ENCODE measurements at places on chromosomes 2 and 18.

DNA sequence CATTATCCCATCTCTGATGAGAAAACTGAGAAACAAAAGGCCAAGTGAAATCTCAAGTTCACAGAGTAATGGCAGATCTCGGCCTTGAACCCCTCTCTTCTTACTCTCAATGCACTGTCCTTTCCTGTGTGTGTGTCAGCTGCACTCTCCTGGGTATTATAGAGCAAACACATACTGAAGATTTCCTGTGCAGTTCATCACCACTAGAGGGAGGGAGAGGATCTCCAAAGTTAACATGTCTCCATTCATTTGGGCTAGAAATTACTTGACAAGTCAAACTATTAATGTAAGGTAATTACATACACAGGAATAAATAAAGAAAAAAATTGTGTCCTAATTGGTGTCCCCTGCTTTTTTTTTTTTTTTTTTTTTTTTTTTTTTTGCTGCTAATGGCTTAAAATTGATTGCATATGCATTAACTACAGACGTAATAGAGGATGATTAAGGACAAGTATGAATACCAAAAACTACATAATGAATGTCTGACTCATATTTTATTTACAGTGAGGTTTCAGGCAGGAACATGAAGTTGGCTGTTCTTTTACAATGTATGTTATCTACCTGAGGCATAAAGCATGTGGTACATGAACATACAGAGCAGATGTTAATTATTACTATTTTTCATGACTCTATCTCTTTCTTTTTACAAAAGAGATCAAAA, 269.2 kb downstream of the NYAP2 start:
- DNase-seq: no peak

DNA sequence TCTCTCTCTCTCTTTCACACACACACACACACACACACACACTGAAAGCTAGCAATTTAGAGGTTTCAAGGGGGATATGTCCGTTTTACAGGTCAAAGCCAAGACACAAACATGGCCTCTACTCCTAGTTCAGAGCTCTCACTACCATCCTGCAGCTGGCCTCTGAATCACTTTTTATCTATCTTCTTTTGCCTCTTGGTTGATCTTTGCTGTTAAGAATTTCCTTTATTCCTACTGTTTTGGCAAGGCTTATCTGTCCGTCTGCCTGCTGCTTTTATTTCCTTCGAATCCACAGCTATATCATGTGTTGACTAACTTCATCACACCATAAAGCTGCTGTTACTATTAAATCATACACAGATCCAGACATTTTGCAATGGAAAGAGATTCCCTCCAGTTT, 543.0 kb downstream of the PLCL1 start:
- no peak for DNase-seq

DNA sequence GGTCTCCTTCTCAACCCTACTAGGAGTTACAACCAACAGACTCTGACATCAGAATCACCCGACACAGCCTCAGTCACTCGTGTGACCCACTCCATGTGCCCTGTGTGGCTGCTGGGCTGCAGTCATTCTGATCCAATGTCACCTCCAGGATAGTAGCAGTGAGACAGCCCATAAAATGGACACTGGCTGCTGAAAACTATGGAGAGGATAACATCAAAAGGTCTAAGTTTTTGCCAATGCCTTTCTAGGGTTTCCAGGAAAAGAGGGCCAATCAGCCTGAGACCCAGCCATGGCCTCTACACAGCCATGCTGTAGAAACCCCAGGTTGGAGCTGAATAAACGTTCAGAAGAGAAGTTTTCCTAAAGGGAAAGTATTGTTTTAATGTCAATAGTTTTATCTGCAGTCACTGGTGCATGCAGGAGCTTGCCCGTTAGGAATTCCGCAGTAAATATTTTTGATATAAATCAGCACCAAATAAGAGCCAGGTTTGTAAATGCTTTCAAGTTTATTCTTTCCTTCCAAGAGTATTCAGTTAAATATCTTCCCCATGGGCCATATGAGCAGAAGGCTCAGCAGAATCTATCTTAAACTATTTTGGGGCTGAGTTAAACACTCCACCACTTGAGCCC, 92.2 kb upstream of the PID1 start:
- DNase-seq: no peak

GRCh38 chr18:22471546-22472131, 53.9 kb upstream of the CTAGE1 start:
- DNase-seq: no peak

- DNase-seq: no peak
Measured at GRCh38 chr18:48605408-48605845, 66.6 kb downstream of the CTIF start.

- DNase-seq: no peak
Measured at GRCh38 chr2:235845245-235845644, 322.9 kb downstream of the GBX2 start.

- DNase-seq: no peak
Measured at GRCh38 chr2:10939058-10939457, 27.3 kb downstream of the KCNF1 start.

DNA sequence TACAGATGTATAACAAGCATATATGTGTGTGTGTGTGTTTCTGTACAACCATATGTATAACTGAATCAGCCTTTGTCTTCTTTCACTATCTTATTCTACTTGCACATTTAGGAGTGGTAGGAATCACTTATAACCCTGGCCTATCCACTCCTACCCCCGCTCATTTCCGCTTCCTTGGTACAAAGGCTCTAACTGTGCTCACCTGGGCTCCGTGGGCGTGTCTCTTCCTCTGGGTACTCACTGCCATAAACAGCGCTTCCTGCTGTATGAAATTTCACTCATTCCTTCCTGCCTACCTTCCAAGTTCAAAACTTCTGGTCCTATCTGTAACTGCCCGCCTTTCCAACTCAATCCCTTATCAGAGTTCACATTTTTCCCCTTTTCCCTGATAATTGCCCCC, 815.5 kb downstream of the EPHA4 start:
- DNase-seq: no peak

- no peak for DNase-seq
Measured at GRCh38 chr18:49976795-49977560, 163.6 kb upstream of the ACAA2 start.

DNA sequence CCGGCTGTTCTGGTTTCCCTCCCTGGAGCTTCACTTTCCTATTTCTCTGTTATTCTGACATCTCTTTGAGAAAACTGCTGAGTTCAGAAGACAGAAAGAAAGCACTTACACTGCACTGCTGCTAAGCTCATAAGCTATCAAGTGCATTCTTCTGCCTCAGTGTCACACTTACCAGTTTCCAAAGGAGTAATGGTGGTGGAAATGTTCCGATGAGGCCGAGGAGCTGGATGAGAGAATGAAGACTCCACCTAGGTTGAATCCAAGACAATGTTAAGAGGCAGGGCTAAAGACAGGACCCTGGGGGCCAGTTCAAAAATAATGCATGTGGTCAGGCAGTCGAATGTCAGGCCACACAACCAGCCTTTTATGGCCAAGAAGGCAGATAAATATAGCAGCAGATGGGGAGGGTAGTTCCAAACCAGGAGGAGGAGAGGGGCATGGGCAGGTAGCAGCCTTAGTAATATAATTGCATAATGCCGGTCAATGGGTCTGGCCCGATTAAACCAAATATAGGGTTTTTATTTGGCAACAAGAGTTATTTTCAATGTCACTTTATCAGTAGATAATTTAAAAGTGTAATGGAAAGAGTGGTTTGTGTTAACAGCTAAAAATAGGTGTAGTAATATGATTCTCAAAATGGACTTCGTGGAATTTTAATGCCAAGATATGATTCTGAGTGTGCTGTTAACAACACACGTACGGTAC, at the start of gene MYOM1:
TSS of gene MYOM1 (minus strand) at position 338 of the 705 bp plus-strand sequence. CDS start 4,745 bp downstream, outside the sequence.
- DNase-seq: no peak

DNA sequence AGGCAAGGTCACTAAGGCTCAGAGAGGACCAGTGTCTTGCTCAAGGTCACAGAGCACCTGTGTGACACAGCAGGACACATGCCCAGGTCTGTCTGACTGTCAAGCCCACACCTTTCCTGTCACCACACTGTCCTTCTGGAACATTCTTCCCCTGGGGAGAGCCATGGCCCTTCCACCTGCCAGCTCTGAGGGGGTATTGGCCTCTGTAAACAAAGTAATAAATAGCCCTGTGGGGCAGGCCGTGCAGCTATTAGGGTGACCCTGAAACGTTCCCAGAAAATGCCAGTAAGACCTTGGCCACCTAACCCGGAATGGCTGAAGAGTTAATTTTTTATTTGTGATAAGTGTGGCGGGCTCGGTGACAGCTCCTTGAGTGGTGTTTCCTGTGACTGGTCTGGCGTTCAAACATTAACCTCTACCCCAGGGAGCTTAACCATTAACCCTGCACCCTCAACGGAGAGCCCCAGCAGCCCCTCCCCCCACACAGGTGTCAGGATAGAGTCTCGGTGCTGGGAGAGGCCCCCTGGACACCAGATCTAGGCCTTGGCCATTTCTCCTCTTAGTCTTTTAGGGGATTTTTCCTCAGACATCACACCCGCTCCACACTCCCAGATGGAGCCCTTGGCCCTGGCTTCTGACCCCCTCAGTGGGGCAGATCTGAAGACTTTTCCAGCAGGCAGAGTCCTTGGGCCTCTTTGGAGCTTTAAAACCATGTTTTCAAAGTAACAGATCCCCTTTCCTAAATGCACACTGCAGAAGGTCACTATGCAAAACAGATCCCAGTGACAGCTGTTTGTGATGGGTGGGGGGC, 36.6 kb downstream of the SCTR start:
- DNase-seq: no peak

Measured in stimulated activated CD8-positive, alpha-beta memory T cell treated with anti-CD3 and anti-CD28 coated beads, Interleukin-15, amount 100 ng/mL, for 24 hours (primary cell).